ENCODE measurements at places on chromosomes 2 and 18.

DNA sequence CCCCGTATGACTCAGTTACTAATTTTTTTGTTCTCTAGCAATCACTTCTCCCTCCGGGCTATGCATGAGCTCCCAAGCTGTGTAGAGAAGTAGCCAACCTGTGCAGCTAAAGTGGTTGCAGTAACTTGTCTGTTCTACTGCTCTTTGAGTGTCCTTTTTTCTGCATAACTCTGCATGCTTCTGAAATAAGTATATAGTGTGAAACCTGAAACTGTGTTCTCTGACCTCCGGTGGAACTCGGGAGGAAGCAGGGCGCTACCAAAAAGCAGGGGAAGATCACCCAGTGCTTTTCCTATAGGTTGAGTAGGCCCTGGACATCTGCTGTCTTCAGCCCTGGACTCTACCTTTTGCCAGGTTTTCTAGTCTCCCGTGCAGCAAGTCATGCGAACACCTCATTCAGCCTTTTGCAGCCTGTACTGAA, 47.8 kb downstream of the PHLPP1 start:
- no peak for DNase-seq

DNA sequence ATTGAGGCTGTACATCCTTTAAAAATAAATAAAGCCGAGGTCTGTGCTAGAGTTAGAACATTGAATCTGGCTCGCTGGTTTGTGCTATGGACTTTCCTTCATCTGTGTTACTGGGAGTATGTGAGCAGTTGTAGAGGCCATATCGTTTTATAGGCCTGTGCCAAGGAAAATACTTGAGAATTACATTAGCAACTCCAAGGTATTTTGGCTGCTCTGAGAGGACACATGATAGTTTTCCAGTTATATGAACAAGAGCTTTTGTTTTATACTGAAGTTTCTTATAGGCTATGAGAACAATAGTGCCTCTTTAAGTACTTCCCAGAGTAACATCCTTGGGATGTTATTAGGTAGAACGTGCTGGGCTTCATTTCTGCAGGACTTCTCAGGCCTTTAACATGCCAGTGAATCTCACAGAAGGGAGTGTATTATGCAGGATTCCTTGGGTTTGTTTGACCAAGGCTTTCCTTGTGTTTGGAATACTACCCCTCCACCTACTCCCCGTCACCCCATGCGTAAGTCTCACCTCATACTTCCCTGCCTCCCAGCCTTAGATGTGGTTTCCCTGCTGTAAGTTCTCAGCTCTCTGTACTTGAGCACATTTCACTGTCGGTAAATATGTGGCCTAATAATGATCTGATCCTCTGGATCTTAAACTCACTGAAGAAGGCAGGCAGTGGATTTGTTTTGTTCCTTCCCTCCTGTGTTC, 21.0 kb downstream of the TCF7L1 start:
- DNase-seq = no peak

DNA sequence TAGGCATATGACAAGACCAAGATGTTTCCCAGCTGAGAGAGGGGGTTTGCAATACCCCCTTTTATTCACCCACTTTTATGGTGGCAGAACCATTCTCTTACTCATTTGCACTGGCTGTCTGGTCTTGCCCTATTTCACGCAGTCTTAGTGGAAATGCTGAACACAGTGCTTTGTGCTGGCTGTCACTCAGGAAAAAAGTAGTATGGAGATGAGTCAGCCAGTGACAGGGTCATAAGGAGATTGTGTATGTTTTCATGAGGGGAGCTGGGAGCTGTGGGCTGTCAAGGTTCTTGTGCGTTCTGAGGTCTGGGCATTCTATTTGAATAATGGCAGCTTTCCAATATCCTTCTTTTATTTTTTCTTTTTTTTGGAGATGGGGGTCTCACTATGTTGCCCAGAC, 10.9 kb upstream of the CNRIP1 start:
- no peak for DNase-seq

- no peak for DNase-seq
These were observed 93.7 kb upstream of the RAB6C start for GRCh38 chr2:129885735-129886134.

DNA sequence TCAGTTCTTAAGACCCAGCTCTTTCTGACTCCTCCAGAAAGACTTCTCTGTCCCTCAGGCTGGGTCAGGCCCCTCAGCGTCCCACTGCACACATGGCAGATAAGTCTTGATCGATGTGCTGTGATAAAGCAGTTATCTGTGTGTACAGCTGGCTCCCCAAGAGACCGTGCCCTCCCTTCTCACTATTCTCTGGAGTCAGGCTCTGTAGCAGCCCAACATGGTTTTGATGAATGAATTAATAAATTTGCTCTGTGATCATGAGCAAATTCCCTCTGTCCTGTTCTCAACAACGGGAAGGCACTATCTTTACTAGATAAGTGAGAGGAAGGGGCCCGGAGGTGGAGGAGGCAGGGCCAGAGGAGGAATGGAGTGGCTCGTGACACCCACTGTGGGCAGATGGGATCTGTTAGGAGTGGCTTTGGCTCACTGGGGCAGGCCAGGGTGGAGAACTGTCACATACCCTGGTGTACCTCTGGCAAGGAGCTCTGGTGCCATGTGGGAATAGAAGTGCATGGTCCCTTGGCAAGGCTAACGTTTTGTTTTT, 48.3 kb downstream of the ZFP36L2 start:
- no peak for DNase-seq

DNA sequence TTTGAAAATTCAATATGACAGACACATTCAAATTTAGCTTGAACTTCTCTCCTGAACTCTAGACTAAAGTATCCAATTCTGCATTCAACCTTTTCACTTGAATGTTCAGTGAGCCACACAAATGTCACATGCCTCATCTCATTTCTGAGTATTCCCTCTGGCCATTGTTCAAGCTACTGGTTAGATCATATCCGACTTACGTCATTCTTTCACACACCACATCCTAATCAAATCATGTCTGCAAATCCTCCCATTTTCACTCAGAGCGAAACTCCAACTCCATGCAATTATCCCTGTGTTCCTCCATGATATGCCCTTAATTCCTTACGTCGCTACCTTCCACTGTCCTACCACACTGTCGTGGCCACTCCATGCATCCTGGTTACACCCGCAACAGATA, 425.1 kb downstream of the CBLN2 start:
- DNase-seq = no peak

GRCh38 chr2:46836295-46837111, 79.1 kb downstream of the MCFD2 start:
- peak; percentile 49 for DNase-seq

- no peak for DNase-seq
These were observed 244.3 kb downstream of the RNF144A start for GRCh38 chr2:7161501-7161900.

- DNase-seq = peak; percentile 25
These were observed 7.7 kb upstream of the MMADHC start for GRCh38 chr2:149595056-149595963.
